Endothelial cell of umbilical vein (primary cell): ENCODE measurements at places on chromosomes 12 and 14. TPM values are rescaled to one million over a fixed set of nuclear protein-coding genes. Genes with fewer than 3 reads are reported as not detected.

The SIX6 gene
- polyA plus RNA-seq, result not detected in 2 replicates

The ZFC3H1 gene
- 17.5 and 23.6 TPM in 2 replicates for polyA plus RNA-seq

GRCh38 chr12:13210236-13211190 lies 14.0 kb downstream of the EMP1 start:
- DNase-seq, result peak; percentile 46

GRCh38 chr12:30846776-30847175 lies 79.8 kb upstream of the TSPAN11 start:
- no peak for DNase-seq

- DNase-seq, result no peak
Observed at GRCh38 chr14:44701563-44702263, 194.6 kb upstream of the FSCB start.

DNA sequence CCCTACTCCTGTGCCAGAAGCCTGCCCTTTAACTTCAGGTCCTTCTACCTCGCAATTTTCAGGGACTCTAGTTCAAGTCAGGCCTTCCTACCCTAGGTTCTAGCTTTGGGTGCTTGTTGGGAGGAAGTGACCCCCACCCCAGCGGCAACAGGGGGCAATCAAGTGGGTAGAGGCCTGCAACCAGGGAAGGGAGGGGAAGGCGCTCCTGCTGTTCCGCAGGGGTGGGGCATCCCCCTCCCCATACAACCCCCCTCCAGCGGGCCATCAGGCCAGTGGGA lies 204 bp upstream of the PRPH start:
- DNase-seq, result no peak

DNA sequence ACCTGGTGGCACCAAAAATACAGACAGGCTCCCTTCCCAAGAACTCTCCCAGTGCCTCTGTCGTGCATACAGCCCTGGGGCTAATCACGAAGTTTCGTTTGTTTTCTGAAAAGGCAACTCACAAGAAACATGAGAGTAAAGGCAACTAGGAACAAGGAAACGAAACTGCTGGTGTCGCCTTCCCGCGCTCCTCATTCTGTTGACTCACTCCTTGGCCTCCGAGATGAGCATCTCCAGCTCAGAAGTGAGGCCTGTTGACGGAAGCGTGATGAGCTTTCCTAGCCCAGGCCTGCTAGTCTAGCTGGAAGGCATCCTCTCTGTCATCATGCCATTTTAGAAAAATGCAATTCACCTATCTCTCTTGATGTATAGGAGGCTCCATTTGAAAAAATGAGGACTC lies 50.5 kb downstream of the TTC9 start:
- no peak for DNase-seq

GRCh38 chr12:49121047-49121696 lies 10.0 kb downstream of the TUBA1B start:
- peak; percentile 65 for DNase-seq
